ENCODE measurements at places on chromosomes 7 and 10.

DNA sequence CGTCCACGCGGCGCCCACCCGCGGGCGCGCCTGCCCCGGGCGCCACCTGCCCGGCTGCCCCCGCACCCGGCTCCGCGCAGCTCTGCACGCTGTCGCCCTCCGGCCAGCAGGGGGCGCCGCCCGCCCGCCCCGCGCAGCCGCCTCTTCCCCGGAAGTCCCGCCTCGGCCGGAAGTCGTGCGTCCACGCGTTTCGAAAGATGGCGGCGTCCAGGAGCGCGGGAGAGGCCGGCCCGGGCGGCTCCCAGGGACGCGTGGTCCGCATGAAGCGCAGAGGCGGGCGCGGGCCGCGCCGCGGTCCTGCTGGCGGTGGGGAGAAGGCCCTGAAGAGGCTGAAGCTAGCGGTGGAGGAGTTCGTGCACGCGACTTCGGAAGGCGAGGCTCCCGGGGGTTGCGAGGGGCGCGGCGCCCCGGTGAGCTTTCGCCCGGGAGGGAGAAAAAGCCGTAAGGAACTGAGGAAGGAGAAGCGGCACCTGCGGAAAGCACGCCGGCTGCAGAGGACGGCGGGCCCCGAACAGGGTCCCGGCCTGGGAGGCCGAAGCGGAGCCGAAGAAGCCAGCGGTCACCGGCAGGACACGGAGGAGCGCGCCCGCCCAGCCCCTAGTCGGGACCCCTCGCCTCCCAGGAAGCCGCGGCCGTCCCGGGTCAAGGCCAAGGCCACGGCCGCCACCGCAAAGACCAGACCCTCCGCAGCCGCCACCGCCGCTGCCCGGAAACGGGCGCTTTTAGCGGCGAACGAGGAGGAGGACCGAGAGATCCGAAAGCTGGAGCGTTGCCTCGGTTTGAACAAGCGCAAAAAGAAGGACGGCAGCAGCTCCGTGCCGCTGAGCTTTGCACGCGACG lies at the start of gene NOM1:
Gene NOM1 (plus strand): TSS at position 172 of the 840 bp plus-strand sequence. CDS start 26 bp downstream, at position 198.
- DNase-seq = peak; percentile 94

DNA sequence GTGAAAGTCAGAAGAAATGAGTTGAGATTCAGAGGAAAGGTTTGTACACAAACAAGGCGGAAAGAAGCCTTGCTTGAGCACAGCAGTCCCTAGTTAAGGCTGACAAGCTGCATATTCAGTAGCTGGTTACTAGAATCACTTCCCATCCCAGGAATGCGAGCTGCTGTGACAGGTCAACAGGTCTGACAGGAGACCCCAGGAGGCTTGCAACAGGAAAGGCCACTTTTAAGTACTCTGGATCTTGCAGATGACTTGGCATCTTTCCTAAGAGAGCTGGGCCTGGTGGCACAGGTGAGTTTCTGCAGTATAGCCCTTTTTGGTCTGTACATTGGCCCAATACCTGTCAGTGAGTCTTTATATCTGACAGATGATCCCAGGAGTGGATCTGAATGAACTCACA lies 35.7 kb upstream of the UNC5B start:
- DNase-seq = no peak

- DNase-seq = no peak
Measured at GRCh38 chr7:151121380-151122170, 35.3 kb downstream of the AGAP3 start.

GRCh38 chr7:155558351-155558750 lies 12.0 kb upstream of the CNPY1 start:
- no peak for DNase-seq

- no peak for DNase-seq
Measured at GRCh38 chr10:48806342-48806741, 121.7 kb downstream of the WDFY4 start.

- no peak for DNase-seq
Measured at GRCh38 chr7:112138938-112139337, 67.3 kb downstream of the DOCK4 start.

DNA sequence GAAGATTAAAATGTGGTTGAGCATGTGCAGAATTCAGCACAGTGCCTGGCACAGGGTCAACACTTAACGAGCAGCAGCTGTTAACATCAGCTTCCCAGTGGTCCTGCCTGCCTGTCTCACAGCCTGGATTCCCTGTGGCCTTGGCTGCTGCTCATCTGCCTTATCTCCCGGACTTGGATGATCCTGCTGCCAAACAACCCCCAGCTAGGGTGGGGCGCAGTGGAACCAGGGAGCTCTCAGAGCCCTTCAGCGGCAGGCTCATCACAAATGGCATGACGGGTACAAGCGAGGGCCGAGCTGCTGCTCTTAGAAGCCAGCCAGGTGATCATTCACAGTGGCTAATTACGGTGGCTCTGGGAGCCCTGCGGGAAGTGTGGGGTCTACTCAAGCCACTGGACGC lies 13.0 kb upstream of the SMARCD3 start:
- no peak for DNase-seq
